ENCODE measurements at places on chromosomes 16 and 17.

DNA sequence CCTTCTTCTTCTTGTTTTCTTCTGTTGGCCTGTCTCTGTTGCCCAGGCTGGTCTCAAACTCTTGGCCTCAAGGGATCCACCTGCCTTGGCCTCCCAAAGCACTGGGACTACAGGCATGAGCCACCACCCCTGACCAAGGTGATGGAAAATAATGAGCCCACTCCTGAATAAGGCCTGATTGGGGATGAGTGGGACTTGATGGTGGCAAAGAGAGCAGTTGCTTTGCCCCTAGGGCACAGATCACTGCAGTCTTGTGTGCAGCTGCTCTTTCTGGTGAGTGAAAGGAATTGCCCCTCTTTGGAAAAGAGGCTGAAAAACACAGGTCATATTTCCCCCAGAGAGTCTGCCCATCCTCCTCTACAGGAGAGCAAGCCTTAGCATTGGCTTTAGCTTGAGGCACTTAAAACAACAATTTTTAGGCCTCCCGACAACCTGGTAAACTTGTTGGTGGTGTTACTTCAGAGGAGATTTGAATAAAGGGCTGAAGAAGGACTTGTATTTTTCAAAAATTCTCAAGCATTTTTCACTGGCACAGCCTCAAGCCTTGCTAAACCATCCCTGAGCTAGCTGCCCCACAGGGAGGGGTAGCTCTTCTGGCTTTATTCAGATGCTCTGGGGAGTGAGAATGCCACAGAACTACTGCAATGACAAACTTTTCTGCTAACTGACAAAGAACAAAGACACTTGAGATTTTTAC, 6.1 kb upstream of the PDP2 start:
- no peak for DNase-seq

- no peak for DNase-seq
Measured at GRCh38 chr16:54672500-54672899, 258.2 kb upstream of the IRX5 start.

DNA sequence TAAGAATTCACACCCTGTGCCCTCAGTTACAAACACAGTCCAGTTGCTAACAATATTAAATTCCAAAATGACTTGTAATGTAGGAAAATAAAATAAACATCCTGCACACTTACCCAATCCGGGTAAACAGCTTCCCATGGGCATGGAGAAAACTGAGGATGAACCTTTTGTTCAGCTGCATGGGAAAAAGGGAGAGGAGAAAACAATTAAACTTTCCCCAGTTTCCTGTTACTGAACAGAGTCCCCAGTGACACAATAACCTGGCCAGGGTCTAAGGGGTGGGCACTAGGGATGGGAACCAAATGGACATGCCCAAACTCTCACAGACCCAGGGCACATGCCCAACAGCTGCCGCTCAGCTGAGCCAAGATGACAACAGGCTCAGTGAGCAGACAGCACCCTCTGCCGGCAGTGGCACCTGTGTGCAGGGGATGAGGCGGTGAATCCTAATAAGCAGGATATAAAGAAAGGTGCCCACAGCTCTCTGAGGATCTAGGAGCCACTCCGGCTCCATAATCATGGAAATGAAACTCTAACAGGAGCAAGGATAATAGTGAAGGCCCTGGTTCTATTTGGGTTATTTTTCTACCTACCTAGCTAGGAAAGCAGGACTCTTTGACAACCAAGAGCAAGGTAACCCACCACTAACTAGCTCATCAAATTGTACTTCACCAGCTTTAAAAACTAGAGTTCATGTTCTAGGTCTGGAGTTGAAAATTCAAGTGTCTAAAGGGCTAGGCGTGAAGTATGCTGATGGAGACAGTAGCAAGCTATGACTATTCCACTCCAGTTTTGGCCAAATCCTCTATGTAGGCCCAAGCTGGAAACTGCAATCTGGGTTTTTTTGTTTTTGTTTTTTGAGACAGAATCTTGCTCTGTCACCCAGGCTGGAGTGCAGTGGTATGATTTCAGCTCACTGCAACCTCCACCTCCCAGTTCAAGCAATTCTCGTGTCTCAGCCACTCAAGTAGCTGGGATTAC, 58.8 kb downstream of the SMG6 start:
- peak; percentile 77 for DNase-seq

DNA sequence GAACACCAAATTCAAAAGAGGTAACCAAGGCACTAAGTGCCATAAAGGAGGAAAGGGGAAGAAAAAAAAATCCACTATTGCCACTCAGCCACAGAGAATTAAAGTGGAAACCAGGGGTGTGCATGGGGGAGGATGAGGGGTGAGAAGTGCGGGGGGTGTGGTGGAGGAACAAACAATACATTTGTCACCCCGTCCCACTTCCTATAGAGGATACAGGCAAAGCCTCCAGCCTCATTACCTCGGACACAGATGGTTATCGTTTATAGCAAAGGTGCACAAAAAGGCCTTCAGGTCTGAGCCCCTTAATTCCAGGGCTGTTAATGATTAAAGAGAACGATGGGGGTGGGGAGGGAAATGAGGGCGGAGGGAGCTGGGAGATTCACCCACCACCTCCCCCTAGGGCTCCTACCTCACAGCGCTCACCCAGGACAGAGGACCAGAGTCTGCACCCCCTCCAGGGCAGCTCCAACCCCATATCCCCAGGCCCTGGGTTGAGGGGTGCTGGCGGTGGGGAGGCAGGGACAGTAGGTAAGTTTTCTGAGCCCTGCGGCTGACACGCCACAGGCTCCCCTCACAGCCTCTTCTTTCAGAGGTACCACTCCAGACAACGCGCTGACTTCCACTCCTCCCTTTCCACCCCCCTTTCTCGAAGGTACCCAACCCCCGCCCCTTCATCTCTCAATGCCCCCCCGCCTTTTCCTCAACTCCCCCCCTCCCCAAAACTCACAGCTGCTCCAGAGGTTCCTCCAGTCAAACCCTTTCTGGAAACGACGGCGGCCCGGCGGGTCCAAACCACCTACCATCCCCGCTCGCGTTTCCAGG, 470 bp downstream of the DCUN1D3 start:
- peak; percentile 18 for DNase-seq

DNA sequence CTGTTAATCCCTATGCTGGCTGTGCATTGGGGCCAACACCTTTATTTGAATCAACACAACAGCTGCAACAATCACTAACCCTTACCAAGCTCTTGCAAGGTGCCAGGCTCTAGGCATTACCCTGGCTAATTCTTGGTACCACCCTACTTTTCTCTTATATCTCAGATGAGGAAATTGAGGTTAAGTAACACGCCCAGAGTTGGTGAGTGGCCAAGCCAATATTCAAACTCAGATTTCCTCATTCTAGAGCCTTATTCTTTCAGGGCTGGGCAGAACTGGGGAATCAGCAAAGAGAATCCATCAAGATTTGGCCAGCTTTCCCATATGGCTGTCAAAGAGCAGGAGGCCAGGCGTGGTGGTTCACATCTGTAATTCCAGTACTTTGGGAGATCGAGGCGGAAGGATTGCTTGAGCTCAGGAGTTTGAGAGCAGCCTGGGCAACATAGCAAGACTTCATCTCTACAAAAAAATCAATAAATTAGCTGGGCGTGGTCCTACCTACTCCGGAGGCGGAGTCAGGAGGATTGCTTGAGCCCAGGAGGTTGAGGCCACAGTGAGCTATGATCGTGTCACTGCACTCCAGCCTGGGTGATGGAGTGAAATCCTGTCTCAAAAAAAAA, 23.7 kb downstream of the ARSG start:
- no peak for DNase-seq

DNA sequence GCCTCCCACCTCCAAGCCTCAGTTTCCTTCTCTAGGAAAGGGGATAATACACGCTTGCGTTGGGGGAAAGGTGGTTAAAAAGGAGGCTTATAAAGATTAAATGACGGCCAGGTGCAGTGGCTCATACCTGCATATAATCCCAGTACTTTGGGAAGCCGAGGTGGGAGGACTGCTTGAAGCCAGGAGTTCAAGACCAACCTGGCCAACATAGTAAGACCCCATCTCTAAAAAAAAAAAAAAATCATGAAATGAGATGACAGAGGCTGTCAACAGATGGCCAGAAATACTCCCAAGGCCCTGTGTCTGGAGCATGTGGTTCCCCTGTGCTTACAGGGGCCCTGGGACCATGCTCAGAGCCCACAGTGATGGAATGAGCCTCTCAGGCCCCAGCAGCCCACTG, 30.4 kb downstream of the RTN4RL1 start:
- no peak for DNase-seq

DNA sequence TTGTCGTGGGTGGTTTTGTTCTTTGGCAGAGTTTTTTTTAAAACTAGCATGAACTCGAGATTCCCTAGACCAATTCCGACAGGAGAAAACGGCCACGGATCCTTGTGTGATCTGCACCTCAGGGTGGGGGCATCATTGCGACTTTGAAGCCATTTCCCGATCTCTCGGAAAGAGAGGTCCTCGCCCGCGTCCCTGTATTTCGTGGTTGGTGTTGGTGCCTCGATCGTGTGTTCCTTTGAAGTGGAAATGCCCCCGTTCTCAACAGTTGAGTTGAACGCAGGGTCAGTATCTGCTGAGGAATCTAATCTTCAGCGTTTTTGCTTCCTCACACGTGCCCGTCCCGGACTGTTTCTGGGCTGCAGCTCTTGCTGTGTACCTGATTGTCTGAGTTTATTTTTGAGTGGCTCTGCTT, 1.1 kb downstream of the CRAMP1 start:
- DNase-seq, result no peak

DNA sequence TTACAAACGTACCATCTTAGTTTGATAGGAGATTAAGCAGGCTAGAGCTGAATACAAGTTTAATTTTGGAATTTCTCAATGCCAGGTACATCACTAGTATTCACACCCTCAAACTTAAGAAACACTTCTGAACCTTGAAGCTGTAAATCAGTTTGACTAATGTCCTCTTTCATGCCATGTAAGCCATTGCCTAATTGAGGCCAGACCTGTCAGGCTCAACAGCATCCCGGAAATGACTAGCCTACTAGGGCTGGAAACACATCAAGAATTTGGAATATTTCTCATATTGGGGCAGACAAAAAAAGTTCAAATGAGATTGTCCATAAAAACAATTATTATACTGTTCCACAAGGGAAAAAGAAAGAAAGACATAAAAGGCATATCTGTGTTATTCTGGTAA, 1.7 kb downstream of the USP32 start:
- DNase-seq, result no peak

- DNase-seq, result no peak
Measured at GRCh38 chr16:86199182-86199581, 300.2 kb downstream of the IRF8 start.

DNA sequence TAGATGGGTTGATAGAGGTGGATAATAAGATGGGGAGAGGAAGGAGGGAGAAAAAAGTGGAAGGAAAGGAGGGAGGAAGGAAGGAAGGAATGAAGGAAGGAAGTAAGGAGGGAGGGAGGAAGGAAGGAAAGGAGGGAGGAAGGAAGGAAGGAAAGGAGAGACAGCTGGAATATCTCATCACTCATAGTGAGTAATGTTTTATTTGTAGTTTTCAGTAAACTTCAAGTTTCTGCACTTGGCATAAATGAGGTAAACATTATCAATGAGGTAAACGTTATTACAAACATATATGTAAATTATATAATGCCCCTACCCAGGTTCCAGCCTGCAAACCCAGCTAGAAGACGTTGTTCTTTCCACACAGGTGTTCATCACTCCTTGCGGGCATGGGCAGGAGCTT, 89.8 kb upstream of the XYLT1 start:
- DNase-seq, result no peak

GRCh38 chr17:49353607-49354006, 8.4 kb downstream of the ZNF652 start:
- no peak for DNase-seq

GRCh38 chr16:30368122-30368791, 2.0 kb downstream of the TBC1D10B start:
- peak; percentile 54 for DNase-seq

Data from stimulated activated effector memory CD8-positive, alpha-beta T cell treated with anti-CD3 and anti-CD28 coated beads, Interleukin-12 subunit alpha, Interleukin-12 subunit beta, amount 100 ng/mL, for 72 hours (primary cell).